ENCODE measurements at places on chromosomes 2 and 18.

DNA sequence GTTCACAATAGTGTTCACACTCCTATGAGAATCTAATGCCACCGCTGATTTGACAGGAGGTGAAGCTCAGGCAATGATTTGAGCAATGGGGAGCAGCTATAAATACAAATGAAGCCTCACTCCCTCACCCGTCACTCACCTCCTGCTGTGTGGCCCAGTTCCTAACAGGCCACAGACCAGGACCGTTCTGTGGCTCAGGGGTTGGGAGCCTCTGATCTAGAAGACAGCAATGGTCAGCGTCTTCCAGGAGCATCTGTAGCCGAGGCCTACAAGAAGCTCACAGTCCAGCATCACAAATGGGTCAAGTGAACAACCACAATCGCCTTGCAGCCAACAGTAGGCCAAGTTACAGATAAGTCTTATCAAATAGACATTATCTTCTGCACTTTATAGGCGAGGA lies 110.0 kb upstream of the SLC66A3 start:
- no peak for DNase-seq

DNA sequence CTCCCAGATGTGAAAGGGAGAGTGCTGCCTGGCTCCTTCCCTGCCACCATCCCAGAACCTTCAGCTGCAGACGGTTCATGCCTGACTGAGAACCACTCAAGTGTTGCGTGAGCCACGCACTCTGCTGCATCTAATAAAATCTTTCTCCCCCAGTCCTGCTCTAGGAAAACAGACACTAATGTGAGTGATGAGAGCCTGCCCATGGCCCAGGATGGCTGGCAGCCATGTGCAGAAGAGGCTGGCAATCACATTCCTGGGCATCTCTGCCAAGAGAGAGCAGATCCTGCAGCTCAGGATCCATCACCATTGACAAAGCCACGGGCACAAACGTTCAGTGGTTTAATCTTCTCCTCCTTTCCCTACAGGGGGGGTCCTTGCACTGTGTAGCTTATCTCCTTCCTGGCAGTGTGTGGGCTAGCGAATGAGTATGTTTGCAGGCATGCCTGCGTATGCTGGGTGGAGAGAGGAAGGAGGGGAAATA lies 477.5 kb downstream of the SLC4A3 start:
- no peak for DNase-seq

GRCh38 chr2:145799595-145800108 lies 1279.7 kb upstream of the ZEB2 start:
- DNase-seq, result no peak

DNA sequence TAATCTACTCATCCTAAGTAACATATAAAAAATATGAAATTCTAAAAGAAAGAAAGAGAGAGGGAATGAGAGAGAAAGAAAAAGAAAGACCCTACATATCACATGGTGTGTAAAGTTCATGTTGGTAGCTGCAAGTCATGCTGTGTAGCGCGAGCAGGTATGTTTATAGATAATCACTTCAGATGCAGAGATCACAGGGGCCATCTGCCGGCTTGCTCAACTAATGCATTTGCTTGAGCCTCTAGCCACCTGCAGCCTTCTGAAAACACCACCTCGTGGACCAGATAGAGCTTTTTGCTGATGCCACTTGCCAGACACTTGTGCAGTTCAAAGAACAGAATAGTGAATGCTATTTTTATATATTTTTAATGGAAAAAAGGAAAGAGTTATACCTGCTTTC lies 37.6 kb downstream of the CDH7 start:
- DNase-seq, result no peak
